Vagina (tissue), 2 donors: ENCODE measurements at places on chromosomes 6 and 20. TPM values are rescaled to one million over a fixed set of nuclear protein-coding genes. Genes with fewer than 3 reads are reported as not detected.

Gene NOL4L
- 17.9 TPM for total RNA-seq

Gene RPS10
- total RNA-seq: 2,671 TPM

Gene SMIM28
- total RNA-seq: not detected

Gene HDGFL1
- not detected for total RNA-seq

Gene KIAA0408
- 4.7 TPM for total RNA-seq

Gene TCF21
- 12.5 TPM for total RNA-seq

Gene CDSN
- total RNA-seq: 1.5 TPM

Gene PDYN
- total RNA-seq: not detected

Gene DZANK1
- 2.9 TPM for total RNA-seq

Gene RAB5IF
- 64.3 TPM for total RNA-seq

Gene OLIG3
- total RNA-seq: not detected

Gene RSPO4
- total RNA-seq: not detected

Gene MYLK2
- total RNA-seq: not detected

Gene ACOT8
- total RNA-seq: 50.6 TPM

Gene OR2B6
- not detected for total RNA-seq

Gene OARD1
- total RNA-seq: 14.7 TPM

Gene AVP
- not detected for total RNA-seq

Gene ANKEF1
- total RNA-seq: 4.2 TPM

Gene SIRPB1
- total RNA-seq: 2.5 TPM

Gene TINAG
- not detected for total RNA-seq

Gene MCM8
- total RNA-seq: 2.5 TPM

Gene PPIL6
- total RNA-seq: 3.9 TPM

Gene LATS1
- total RNA-seq: 28.0 TPM

Gene DAAM2
- total RNA-seq: 22.1 TPM

Gene CHRNA4
- 0.25 TPM for total RNA-seq

Gene SPACA1
- not detected for total RNA-seq

Gene EDEM2
- 12.8 TPM for total RNA-seq

Gene RNF114
- 153 TPM for total RNA-seq

Gene IL17A
- not detected for total RNA-seq

Gene OPRM1
- total RNA-seq: 0.98 TPM

Gene ABRACL
- 14.0 TPM for total RNA-seq

Gene SLC52A3
- 1.7 TPM for total RNA-seq

Gene SMLR1
- total RNA-seq: not detected

Gene SPTLC3
- 5.9 TPM for total RNA-seq

Gene CD109
- 29.0 TPM for total RNA-seq

Gene PKIB
- 2.7 TPM for total RNA-seq

Gene HTR1B
- total RNA-seq: not detected

Gene DUSP15
- 2.5 TPM for total RNA-seq

Gene ADGRF4
- total RNA-seq: 10.1 TPM

Gene COQ3
- total RNA-seq: 3.7 TPM

Gene PLCB4
- 12.0 TPM for total RNA-seq

Gene PHF10
- 54.8 TPM for total RNA-seq

Gene NKX2-4
- not detected for total RNA-seq

Gene CAGE1
- not detected for total RNA-seq

Gene POU5F1
- 0.98 TPM for total RNA-seq

Gene SCAF8
- total RNA-seq: 37.8 TPM

Gene SAPCD1
- total RNA-seq: not detected
